Mucosa of gallbladder (tissue), 1 donor: ENCODE measurements at places on chromosomes 1 and 21.

DNA sequence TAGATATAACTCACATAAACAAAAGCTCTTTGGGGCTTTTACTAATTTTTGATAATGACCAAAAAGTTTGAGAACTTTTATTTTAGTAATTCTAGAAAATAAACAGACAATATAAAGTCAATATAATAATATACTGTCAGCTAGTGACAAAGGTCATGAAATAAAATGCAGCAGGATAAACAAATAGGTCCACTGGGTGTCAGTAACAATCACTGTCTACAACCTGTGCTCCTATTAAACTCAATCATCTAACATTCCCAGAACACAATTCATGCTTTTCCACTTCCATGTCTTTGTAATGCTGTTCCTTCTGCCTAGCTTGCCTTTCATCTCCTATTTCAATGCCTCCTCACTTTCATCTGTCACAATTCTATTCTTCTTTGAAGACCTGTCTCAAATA is 186.1 kb downstream of the GIPC2 start:
- DNase-seq: no peak

GRCh38 chr1:175208773-175209492 is 16.4 kb upstream of the KIAA0040 start:
- DNase-seq: no peak

GRCh38 chr1:240320659-240321058 is 229.0 kb downstream of the FMN2 start:
- DNase-seq: no peak

GRCh38 chr1:117235863-117236465 is 25.2 kb upstream of the VTCN1 start:
- no peak for DNase-seq

- no peak for DNase-seq
Measured at GRCh38 chr1:178575611-178576361, 62.9 kb downstream of the TEX35 start.

GRCh38 chr1:165496501-165496900 is 47.3 kb upstream of the LRRC52 start:
- DNase-seq: no peak

- DNase-seq: no peak
Measured at GRCh38 chr1:248839168-248839555, 1.1 kb downstream of the ZNF672 start.

GRCh38 chr1:96473791-96474434 is 247.7 kb upstream of the PTBP2 start:
- DNase-seq: no peak

DNA sequence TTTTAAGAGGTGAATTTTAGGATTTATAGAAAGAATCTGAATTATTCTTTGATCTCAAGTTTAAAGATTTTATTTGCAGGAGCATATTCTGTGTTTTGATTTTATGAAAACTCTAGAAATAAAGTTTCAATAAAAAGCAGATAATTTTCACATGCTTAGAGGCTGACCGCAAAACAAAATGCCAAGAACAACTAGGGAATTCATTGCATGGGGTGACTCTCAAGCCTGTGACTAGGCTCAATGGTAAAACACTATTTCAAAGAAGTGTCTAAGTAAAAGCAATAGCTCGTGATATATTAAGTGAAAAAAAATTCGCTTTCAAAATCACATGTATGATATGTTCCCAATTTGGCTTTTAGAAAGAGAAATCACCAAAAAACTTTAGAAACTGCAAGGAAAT is 49.6 kb downstream of the RPL5 start:
- no peak for DNase-seq

DNA sequence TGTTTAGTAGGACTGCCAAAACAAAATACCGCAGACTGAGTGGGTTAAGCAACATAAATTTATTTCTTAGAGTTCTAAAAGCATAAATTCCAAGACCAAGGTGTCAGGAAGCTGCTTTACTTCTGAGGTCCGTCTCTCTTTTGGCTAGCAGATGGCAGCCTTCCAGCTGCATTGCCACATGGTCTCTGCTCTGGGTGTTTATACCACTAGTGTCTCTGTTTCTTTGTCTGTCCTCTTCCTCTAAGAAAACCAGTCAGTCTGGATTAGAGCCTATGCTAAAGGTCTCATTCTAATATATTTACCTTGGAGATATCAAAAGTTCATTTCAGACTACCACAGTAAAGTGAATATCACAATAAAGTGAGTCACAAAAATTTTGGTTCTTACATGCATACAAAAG is 519.8 kb downstream of the COL11A1 start:
- no peak for DNase-seq

DNA sequence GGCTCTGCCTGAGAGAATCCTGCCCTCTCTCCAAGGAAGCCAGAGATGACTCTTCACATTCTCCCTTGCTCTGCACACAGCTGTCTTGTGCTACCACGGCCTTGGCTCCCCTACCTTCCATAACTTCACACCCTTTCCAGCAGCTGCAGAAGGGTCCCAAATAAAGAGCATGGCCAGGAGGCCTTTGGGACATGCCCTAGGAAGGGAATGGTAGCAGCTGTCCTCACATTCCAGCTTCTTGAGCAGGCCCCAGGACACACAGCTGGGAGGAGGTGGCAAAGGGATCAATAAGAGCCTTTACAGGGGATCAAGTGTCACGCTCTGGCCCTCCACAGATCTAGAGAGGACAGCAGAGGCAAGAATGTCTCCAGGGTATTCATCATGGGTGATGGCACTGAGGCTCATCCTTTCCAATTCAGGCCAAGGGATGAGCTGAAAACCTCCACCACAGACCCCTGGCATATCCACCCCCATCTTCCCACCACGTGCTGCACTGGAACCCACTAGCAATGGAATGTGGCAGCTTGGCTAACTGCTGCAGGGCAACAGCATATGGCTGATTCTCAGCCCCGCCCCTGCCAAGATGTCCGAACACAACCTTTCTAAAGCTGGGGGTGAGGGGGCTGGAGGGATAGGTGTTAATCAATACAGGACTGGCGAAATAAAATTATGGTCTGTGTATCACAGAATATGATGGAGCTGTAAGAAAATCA is 17.8 kb upstream of the RAB29 start:
- DNase-seq: no peak
